ENCODE measurements at places on chromosomes 5 and 9.

DNA sequence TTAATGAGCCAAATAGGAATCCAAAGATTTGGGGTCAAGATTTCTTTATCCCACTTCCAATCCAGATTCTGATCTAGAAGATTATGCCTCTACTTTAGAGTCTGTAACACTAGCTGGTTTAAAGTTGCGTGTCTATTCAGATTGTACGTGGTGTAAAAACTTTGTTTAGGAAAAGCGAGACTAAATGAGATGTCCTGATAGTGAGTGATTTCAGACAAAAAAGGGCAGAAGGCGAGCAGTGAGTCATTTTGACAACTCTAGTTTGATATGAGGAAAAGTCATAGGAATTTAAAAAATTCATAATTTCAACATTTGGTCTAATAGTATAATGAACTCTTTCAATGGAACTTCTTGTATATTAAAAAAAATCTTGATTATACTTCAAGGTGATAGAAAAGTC lies 119.6 kb upstream of the KLF9 start:
- peak; percentile 55 for DNase-seq

DNA sequence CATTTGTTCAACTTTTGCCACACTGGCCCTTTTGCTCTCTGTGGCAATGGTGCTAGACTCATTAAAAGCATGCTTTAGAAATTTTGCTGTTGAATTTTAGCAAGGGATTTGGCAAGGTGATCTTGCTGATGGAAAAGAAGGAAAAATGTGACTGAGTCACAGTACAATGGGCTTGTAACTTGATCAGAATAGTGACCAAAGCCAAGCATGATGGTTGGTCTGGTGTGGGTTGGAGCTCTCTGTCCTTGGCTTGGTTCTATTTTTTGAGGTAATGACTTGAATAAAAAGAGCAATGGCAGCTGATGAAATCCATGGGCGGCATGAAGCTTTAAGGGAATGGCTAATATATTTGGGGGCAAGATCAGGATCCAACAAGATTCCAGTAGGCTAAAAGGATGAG lies 114.4 kb upstream of the ZNF366 start:
- no peak for DNase-seq

- DNase-seq, result no peak
Measured at GRCh38 chr5:141811287-141812155, 66.7 kb downstream of the PCDH1 start.

DNA sequence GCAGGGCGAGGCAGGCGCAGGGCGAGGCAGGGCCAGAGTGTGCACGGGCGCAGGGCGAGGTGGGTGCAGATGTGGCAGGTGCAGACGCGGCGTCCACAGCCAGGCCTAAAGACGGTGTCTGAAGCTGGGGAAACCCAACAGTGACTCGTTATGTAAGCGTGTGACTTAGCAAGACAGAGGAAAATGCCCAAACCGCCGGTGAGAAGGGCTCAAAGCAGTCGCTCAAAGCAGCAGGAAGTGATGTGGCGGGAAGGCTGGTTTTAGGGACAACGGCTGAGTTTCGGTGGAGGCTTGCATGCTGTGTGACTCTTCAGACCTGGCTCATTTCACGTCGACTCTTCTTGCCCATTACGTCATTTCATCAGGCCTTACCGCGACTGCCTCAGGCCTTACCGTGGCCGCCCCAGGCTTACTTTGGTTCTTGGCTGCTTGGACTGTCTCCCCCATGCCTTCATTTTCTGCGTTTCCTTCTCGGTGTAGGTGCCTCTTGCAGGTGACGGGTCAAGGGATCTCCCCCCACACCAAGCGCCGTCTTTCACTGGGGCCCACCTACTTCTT lies 50.5 kb upstream of the EXOC3 start:
- DNase-seq, result peak; percentile 25

DNA sequence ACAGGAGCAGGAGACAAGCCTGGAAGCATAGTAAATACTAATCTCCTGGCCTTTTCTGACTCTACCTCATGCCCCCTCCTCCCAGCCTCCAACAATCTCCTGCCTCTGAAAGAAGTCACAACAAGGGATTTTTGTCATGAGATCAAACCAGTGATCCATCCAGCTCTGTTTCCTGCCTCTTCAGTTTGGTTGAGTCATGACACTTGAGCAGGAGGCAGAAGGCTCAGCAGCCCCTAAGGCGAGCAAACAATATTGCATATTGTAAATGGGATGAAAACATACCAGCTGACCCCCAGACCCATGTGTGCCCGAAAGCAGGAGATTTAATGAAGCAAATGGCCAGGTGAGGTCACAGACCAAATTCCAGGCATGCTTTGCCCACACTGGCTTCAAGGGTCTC lies 272.8 kb downstream of the GAS1 start:
- DNase-seq, result no peak

DNA sequence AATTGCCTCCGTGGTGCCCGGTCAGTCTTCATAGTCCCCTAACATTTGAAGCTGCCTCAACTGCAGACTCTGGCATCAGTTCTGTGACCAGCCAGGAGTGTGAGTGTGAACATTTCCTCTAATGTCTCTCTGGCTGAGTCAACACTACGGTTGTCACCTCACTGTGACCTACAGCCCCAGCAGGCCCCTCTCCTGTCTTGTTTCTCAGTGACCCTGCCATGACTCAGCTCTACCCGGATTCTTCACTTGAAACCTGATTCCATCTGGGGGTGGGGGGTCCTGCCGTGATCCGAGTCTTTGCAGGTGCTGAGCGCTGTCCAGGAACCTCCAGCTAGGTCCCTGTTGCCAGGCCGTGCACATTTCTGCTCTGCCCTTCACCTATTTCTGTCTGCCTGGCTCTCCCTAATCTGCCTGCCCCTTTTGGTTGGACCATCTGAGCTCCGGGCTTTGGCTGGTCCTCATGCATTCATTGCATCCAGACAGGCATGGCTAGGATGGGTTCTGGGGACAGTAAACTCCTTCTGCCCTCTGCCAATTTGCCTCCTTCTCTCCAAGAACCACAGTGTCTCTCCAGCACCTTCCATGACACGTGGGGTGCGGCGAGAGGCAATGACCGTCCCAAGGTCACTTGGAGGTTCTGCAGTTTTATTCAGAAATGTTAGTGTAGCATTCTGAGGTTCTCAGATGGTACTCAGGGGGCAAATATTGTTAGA lies 24.2 kb downstream of the STC2 start:
- peak; percentile 56 for DNase-seq

- no peak for DNase-seq
Measured at GRCh38 chr9:98415782-98416181, 160.3 kb upstream of the TBC1D2 start.

GRCh38 chr9:137575716-137576411 lies 2.9 kb downstream of the DPH7 start:
- DNase-seq, result no peak

DNA sequence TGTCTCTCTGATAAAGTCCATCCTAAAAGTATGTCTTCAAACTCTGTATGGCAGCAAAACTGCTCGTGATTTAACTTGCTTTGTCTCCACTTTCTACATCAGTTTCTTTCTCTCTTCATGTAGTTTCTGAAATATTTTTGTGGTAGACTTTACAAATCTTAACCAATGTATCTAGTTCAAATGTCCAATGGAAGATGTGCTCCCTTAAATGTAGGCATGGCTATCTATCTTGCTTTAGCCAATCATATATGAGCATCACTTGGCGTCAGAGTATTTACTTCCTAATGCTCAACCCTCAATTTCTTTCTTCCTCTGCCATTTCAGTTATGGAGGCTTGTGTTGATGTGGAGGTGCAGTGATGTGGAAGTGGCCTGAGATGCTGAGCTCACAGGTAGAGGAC lies 206.1 kb upstream of the ZNF608 start:
- no peak for DNase-seq

DNA sequence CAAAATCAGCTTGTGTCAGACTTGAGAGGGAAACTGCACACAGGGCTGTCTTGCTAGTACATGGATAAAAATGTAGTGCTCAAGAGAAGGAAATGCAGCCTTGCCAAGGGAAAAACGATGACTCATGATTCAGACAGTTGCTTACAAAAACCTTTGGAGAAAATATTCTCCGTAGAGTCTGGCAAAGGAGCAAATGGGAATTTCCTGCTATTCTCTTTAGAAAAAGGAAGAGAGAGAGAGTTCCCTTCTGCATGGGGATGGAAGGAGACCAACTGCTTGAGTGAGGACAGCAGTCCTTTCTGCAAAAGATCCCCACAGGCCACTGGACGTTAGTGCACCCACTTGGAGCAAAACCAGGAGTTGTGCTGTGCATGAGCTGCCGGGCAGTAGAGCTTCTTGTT lies 7.6 kb downstream of the IFNB1 start:
- DNase-seq, result peak; percentile 97

GRCh38 chr5:85441853-85442252 lies 1057.2 kb upstream of the EDIL3 start:
- no peak for DNase-seq

GRCh38 chr9:6551136-6551535 lies 94.4 kb downstream of the GLDC start:
- peak; percentile 10 for DNase-seq

- no peak for DNase-seq
Measured at GRCh38 chr5:124614836-124615385, 131.5 kb downstream of the ZNF608 start.

GRCh38 chr9:109290385-109290784 lies 30.5 kb downstream of the EPB41L4B start:
- DNase-seq, result no peak

- DNase-seq, result no peak
Measured at GRCh38 chr9:91155181-91155580, 206.5 kb downstream of the AUH start.

DNA sequence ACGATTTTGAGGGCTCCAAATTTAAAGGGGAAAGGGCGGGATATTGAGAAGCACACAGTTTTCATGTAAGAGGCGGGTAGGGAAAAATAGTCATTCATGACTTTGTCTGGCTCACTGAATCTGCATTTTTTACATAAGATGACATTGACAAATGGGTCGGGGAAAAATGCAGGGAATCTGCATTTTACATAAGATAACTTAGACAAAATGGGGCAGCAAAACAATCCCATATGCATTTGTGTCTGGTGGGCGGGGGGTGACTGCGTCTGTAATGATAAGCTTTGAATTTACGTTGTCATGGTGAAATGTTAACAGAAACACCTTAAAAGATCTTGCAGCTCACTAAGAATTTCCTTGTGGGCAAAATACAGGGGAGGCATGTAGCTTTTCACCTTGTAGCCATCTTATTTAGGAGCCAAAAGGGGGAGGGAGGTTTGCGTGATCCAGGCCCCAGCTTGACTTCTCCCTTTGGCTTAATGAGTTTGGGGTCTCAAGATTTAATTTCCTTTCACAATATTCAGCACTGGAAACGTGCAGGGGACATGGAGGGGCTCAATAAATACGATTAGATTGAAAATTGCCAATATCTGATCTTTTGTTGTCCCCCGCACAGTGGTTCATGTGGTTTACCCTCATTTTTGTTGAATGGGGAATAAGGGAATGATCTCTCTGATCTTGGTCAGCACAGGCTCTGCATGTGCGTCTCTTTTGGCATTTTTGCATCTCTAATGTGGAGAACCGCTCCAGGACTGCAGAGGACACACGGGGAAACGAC lies 41.1 kb upstream of the GADD45G start:
- no peak for DNase-seq

DNA sequence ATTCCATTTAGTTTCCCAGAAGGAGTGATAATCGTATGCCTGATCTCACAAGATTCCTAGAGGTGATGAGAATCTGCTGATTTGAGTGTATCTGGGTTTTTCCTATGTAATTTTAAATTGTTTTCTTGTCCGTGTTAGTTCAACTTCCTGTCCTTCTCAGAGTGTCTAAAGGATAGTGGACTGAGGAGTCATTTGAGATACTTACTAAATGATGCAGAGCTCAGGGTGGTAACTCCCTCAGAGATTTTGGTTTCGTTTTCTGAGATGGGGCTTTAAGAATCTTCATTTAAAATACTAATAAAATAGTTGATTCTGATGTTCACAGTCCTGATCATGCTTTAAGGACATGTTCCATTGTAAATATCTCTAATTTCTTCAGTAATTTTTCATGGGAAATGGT lies 30.3 kb downstream of the MELK start:
- DNase-seq, result peak; percentile 60

DNA sequence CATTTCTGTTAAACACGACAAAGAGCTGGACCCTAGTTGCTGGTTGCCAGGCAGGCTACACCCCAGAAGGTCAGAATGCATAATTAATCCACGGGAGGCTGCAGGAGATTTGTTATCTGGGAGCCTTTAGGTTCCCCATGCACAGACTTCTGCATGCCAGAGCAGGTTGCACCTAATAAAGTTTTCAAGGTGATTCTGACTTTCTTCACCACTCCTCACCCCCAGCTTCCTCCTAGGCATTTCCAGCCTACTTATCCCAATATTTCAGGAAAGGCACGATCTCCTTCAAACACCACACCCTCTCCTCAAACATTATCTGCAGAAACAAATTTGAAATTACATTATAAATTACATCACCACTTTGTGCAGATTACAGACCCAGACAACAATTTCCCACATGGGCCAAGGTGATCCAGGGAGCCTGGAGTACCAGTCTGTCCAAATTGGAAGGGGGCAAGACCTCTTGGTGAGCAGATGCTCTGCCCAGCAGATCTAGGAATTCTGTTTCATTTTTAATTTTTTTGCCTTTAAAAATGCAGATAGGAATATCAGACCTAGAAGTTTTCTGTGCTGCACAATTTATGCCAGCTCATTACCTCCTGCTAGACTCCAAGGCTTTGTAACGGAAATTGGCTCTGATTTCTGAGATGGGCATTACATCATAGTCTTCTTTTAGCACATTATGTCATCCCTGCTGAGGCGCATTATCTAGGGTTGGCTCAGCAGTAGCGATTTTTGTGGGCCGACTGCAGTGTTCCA lies 363.4 kb upstream of the SLC30A5 start:
- DNase-seq, result peak; percentile 82

DNA sequence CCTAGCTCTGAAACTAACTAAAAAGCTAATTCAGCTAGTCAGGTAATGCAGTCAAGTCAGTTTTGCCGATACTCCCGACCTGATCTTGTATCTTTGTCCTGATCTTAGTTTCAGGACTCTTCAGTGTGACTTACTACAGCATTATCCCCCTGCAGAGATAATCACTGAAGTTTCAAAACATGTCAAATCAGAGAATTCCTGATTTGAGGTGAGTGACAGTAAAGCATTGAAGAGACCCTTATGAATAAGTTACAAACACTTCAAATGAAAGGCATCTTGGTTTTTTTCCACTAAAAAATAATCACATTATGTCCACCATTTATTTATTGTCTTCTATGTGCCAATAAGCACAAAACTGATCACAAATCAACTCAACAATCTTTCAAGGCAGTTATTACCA lies 47.6 kb downstream of the BAAT start:
- DNase-seq, result no peak

- peak; percentile 27 for DNase-seq
Measured at GRCh38 chr9:86353655-86354010, 577 bp downstream of the TUT7 start.

GRCh38 chr5:149434162-149435014 lies 55.3 kb upstream of the IL17B start:
- DNase-seq, result peak; percentile 60

Measured in iris pigment epithelial cell (primary cell).